ENCODE measurements at places on chromosomes 12 and 14.

DNA sequence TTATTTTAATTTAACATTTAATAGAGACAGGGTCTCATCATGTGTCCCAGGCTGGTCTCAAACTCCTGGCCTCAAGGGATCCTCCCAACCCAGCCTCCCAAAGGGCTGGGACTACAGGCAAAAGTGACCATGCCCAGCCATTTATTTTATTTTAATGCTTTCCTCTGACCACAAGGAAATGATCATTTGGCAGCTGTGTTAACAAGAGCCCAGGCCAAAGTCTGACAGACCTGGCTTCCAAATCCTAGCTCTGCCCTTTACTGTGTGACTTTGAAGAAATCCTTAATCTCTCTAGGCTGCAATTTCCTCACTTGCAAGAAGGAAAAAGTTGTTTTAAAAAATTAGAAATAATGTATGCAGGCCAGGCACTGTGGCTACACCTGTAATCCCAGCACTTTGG, 16.7 kb upstream of the GCH1 start:
- H3K4me1 ChIP-seq = no peaks in the 10 kb centered on the region
- DNase-seq = no peak
- no peaks in the 10 kb centered on the region for H3K27me3 ChIP-seq

DNA sequence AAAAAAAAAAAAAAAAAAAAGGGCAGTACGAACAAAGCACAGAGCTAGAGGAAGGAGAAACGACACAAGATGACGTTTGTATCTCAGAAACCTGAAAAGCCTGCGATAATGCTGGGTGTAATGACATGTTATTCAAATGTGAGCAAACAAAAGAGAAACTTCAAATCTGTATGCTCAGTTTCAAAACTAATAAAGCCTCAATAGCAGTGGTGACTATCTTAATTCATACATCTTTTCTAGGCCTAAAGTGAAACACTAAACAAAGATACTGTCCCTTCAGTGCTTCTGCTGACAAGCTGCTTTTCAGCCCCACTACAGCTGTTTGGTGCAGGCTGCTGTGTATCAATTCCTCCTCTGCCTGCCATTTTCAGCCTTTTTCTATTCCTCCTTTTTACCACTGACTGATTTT, 15.8 kb downstream of the ITPR2 start:
- no peak overlapping the region for H3K4me3 ChIP-seq
- H3K4me1 ChIP-seq = peaks cover 9% of the 10 kb centered on the region
- no peaks in the 10 kb centered on the region for H3K36me3 ChIP-seq
- no peak overlapping the region for H3K27ac ChIP-seq

DNA sequence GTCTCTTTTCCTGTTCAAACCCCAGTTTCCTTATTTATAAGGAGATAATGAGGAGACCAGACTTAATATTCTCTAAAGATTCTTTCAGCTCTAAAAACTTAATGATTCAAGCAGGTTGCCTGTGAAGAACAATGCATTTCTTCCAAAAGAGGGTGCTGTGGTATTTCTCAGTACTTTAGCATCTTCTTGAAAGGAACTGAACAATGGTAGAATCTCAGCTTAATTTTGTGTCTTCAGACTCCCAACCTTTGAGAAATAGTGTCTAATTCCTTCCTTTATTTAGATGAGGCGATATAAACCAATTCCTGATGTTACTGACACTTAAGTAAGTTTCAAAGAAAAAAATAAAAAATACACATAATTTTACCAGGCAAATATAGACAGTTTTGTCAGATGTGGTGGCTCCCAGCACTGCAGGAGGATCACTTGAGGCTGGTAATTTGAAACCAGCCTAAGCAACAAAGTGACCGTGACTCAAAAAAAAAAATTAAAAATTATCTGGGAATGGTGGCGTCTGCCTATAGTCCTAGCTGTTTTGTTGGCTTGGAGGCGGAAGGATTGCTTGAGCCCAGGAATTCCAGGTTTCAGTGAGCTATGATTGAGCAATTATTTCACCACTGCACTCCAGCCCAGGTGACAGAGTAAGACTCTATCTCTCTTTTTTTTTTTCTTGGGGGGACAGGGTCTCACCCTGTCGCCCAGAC, 76.9 kb upstream of the PSMA6 start:
- H3K4me1 ChIP-seq = peaks cover 30% of the 10 kb centered on the region
- peak; percentile 61 for DNase-seq
- no peak overlapping the region for H3K4me3 ChIP-seq
- H3K36me3 ChIP-seq = peaks cover 14% of the 10 kb centered on the region
- no peaks in the 10 kb centered on the region for H3K27me3 ChIP-seq
- H3K27ac ChIP-seq = peak overlapping the region; percentile 75

- DNase-seq = no peak
- H3K4me3 ChIP-seq = no peak overlapping the region
- no peaks in the 10 kb centered on the region for H3K27me3 ChIP-seq
- no peak overlapping the region for H3K27ac ChIP-seq
- H3K4me1 ChIP-seq = no peaks in the 10 kb centered on the region
- no peaks in the 10 kb centered on the region for H3K36me3 ChIP-seq
These were observed 37.7 kb downstream of the SLC5A8 start for GRCh38 chr12:101172316-101172715.

DNA sequence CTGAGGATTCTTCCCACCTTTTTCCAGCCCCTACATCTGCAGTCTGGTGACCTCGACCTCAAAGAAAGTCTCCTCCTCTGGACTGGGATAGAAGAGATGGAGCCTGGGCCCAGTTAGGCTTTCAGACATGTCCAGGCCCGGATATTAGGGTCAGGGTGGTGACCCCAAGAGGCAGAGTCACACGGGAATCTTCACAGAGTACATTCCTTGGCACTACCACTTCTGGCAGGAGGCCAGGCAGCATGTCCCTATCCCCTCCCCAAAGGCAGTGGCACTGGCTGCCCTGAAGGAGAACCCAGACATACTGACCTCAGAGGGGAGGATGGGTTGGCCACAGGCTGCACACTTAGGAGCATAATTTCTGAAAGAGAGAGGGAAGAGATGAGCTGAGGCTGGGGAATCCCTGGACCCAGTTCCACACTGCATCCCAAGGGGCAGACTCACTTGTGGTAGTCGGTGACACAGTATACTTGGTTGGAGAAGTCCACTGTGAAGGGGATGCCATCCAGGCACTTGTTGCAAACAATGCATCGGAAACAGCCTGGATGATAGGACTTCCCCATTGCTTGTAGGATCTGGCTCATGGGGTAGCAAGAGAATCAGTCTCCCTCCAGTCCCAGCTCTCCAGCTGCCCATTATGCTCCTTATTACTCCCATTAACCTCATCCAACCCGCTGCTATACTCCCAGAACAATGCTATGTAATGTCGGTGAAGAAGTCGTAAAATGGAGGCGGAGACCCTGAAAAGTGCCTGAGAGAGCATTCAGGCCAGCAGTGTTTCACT, 7.6 kb downstream of the AJUBA start:
- peak overlapping the region; percentile 50 for H3K4me3 ChIP-seq
- no peaks in the 10 kb centered on the region for H3K27me3 ChIP-seq
- peak; percentile 38 for DNase-seq
